Calu3 (cell line): ENCODE measurements at places on chromosomes 16 and 17. TPM values are rescaled to one million over a fixed set of nuclear protein-coding genes. Genes with fewer than 3 reads are reported as not detected.

Gene HP
- total RNA-seq = not detected in 2 replicates

GRCh38 chr17:51435641-51436091 is 175.3 kb downstream of the UTP18 start:
- peak; percentile 87 for DNase-seq

Gene PRSS22
- total RNA-seq = 140 and 141 TPM in 2 replicates

- DNase-seq = no peak
Observed at GRCh38 chr17:27496005-27496404, 39.8 kb downstream of the KSR1 start.

Gene NECAB2
- total RNA-seq = 0.28 and 1.2 TPM in 2 replicates

DNA sequence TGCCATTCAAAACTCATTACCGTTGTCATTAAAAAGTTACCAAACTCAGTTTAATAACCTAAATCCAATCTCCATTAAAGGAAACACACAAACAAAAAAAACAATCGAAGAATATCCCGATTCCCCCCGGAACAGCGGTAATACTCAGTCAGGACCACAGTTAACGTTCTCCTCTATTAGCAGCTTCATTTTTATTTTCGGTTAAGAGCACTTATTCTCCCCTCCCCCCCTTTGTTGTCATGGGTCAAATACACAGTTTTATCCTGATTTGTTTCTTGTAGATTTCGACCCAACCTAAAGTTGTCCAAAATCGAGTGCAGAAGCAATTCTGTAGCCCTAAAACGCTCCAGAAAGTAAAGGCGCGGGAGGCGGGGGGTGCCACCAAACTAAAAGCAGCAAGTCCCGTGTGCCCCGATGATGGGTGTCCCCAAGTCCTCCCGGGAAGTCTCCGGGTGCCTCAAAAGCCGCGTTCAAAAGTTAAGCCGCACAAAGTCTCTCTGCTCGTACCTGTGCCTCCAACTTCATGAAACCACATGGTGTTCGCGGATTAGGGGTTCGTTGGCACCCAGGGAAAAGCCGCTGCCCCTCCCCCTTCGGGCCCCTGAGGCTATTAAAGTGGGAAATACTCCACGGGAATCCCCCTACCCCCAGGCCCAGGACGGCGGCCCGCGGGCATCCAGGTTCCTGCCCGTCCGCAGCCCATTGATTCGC is 996 bp downstream of the SUMO2 start:
- DNase-seq = peak; percentile 26

Gene AXIN2
- 0.45 and 0.49 TPM in 2 replicates for total RNA-seq

- no peak for DNase-seq
Observed at GRCh38 chr16:12060751-12061150, 84.2 kb downstream of the SNX29 start.

DNA sequence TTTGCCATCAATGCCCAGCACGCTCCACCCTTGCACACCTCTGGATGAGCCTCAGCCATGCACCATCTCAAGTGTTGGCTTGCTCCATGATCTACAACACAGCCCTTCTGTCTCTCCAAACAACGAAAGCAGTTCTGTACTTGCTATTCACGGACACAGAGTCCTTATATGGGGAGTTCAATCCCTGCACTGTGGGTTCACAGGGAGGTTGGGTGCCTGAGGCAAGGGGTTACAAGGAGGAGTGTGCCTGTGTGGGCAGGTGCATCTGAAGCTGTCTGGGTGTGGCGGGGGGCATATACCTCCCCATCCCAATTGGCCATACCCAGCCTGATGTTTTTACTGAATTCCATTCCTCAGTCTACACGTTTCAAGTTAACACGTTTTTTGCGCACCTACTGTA is 5.6 kb downstream of the RUNDC3A start:
- no peak for DNase-seq

GRCh38 chr16:27238016-27238587 is 30.5 kb downstream of the NSMCE1 start:
- DNase-seq = no peak

Gene TRPV2
- 0.87 and 1.0 TPM in 2 replicates for total RNA-seq

DNA sequence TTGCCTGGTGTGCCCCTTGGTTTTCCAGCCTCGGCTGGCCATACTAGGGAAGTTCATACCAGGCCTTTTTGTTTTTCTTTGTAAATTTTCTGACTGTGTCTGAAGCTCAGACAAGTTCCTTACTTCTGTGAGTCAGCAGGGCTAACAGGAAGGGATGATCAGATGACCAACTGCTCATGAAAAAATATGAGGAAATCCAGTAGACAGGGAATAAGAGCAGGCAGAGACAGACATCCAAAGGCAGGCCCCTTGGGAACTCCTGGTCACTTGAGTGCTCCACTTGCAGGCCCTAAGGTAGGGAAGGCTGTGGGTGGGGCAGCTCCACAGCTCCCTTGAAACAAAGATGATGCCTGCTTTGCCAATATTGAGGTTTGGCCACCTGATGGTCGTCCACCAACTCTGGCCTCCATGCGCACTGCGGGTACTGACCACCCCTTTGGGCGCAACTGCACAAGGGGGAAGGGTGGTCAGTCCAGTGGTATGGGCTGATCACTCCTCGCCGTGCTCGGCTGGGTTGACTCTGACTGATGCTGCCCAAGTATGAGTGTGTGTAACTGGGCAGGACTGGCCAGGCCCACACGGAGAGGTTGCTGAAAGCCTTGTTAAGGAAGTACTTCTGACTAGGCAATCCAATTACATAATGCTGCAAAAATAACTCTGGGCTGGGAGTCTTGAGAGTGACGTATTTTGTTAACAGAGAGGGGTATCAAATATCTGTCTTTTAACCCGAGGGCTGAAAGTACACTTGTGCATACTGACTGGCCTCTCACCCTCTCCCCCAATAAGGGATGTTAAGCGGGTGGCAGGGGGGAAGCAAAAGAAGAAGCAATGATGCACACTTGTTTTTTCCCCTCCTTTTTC is 20.8 kb upstream of the ZFHX3 start:
- DNase-seq = peak; percentile 66

GRCh38 chr16:75053791-75054555 is 55.1 kb downstream of the ZNRF1 start:
- peak; percentile 55 for DNase-seq

DNA sequence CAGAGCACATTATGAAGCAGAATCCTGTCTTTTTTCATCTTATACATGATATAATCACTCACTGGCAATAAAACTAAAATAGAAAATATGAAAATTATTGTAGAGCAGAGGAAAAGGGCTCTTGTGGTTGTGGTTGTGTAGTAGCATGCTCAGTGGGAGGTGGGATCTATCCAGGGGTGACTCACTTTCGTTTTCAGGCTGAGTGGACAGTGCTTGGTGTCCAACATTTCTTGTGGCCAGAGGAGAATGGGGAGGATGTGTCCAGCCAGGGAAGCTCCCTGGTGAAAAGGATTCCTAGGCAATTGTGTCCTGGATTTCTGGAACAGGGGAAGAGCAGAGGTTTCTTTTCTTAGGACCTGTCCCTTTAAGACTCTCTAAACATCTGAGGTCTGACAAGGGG is 31.9 kb upstream of the CPHXL start:
- no peak for DNase-seq

Gene TPSG1
- total RNA-seq = not detected in 2 replicates

- no peak for DNase-seq
Observed at GRCh38 chr17:81516439-81516838, 3.8 kb upstream of the ACTG1 start.

DNA sequence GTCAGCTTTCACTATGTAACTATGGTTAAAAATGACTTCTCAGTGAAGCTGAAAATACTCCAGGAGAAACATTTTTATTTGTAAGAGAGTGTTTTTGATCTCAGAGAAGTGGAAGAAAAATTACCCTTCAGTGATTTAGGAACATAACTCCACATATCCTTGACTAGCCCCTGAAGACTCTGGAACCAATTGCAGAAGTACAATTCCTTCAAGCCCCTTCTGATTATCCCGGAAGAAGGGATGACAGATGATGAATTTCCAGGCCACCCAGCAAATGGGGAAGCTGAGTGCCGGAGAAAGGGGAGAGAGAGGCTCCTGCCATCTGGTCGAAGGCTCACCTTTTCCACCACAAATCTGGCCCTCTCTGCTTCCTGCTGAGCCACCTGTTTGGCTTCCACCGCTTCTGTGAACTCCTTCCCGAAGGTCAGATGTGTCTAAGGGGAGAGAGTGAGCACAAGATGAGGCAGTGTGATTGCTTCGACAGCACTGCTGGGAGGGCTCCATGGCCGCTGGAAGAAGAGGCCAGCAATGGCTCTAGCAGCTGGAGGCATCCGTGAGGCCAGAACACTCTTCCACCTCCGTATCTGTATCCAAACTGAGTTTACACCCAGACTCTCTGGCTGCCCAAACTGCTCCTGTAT is 8.1 kb downstream of the PHB1 start:
- DNase-seq = no peak

Gene KRT32
- total RNA-seq = not detected in 2 replicates

DNA sequence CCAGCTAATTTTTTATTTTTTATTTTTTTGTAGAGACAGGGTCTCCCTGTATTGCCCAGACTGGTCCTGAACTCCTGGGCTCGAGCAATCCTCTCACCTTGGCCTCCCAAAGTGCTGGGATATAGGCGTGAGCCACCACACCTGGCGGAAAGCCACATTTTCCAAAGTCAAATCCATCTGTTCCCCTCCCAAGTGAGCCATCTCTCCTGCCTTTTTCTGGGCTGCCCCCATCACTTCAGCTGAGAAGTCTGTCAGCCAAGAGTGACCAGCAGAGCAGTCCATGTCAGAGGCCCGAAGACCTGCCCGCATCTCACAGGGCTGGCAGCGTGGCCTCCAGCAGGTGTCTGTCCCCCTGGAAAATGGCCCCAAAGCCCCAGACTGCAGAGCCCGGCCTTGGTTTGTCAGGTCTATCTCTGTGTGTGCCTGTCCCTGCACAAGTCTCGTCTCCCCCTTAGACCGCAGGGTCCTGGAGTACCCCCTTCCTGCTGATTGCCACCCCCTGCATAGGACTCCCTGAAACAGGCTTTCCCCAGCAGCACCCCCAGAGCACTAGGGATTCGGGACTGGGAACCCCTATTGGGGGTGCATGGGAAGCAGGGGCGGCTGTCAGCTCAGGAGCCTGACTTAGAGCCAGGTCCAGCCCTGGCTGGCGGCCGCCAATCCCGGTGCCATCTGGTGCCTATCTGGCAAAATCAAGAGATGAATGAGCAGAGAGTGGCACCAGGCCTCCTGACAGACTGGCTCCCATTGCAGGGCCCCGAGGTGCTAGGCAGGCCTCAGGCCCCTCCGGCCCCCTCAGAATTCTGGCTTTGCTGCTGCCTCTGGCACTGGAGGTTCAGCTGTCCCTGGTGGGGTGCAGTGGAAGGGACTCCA is 7.8 kb downstream of the TTYH2 start:
- DNase-seq = no peak

GRCh38 chr17:5711344-5711743 is 127.0 kb upstream of the NLRP1 start:
- DNase-seq = no peak

Gene CCL8
- total RNA-seq = not detected in 2 replicates

- no peak for DNase-seq
Observed at GRCh38 chr16:85753559-85753958, 2.7 kb upstream of the C16orf74 start.

DNA sequence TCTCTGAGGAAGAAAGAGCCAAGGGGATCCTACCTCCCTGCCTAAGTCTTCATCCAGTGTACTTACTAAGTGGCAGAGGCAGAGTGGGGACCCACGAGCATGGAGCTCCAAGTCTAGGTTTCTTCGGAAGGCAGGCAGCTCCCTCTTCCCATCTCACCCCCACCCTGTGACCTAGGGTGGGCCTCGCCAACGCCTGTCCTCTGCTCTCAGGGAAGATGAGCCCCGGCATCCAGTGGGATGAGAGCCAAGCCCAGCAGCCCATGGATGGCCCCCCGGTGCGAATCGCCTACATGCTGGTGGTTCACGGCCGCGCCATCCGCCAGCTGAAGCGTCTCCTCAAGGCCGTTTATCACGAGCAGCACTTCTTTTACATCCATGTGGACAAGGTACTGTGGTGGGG is 8.3 kb downstream of the XYLT2 start:
- no peak for DNase-seq

Gene SOST
- total RNA-seq = not detected in 2 replicates

GRCh38 chr17:31078290-31078689 is 16.5 kb upstream of the NF1 start:
- DNase-seq = no peak
